ENCODE measurements at places on chromosomes 3 and 15.

DNA sequence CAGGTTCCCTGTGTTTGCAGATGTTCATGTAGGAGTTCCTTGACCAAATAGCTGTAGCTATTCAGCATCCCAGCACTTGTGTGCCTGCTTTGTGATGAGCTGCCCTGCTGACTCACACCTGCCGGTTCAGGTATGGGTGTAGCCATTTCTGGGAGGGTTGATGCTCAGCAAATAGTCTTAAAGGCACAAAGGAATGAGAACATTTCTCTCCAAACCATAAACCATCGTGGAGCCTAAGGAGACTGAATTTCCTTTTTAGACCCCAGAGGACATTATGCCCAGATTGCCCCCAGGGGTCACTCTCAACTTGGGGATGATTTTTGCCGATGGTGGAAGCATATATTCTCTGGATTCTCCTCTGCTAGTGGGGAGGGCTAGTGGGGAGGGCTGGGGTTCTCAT is 80.6 kb downstream of the ADAMTSL3 start:
- ATAC-seq = no peak

- ATAC-seq = no peak
These were observed 37.8 kb upstream of the SPTSSB start for GRCh38 chr3:161409069-161409468.

GRCh38 chr3:147398813-147399534 is 7.4 kb downstream of the ZIC4 start:
- ATAC-seq = no peak

- no peak for ATAC-seq
These were observed 325.1 kb upstream of the CBLB start for GRCh38 chr3:106193876-106194275.

DNA sequence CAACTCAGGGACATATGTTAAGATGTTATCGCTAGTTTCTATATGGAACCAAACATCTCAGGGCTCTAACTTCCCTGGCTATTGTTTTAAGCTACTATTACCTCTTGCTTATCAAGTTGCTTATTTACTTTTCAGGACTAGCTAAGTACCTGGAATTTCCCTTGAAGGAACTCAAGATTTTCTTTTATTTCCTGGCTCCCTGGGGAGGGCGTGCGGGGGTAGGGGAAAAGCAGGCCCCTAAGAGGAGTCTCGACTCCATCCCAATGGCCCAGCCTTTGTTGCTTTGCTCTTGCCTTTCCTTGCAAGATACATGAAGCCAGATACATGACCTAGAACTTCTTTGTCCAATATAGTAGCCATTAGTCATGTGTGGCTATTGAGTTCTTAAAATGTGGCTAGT is 76.9 kb upstream of the STXBP5L start:
- ATAC-seq = no peak

- no peak for ATAC-seq
These were observed 748.1 kb downstream of the NR2F2 start for GRCh38 chr15:97078591-97078990.

DNA sequence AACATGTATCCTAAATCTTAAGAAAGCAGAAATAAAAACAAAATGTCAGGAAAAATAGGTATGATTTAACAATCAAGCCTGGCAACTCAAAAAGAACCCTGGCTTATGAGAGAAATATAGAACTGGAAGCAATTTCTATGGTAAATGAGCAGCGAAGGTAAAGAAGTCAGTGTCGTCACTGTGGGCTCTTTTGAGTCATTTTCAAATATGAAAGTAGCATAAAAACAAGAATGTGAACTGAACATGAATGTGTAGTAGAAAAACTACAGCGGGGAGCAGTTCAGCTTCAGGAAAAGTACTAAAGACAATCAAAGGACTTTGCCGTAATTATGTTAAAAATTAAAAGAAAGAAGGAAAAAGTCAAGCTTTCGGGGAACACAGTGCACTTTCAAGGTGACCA is 17.5 kb downstream of the LSG1 start:
- no peak for ATAC-seq

DNA sequence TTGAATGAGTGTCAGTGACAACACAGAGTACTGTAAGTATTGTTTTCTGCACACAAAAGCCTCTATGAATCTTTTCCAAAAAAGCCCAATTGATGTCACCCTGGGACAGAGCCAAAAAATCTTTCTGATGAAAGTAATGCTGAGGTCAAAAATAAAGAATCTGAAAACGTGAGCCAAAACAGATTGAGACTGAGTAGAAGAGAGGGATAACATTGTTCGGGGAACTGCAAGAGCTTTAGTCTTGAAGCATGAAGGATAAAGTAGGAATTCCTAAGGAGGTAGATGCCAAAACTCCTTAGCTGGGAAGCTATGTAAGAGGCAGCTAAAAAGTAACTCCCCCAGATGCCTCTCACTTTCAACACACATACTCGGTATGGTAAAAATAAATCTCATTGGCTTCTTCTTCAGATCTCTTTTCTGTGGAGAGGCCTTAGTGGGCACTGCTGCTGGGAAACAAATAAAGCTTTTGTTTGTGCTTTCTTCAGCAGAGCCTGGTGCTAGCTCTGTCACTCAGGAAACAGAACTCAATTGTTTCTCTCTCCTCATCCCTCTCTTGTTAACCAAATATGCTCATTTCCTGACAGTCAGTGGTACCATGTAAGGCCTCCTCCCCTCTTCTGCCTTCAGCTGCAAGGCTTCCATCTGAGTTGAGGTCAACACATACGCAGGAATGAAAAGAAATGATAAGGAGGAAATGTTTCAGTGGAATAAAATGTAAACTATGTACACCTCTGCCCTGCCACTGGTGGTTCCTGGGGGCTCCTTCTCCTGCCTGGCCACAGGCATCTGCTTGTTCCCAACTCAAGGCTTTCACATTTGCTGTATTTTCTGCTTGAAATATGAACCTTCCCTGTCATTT is 58.1 kb downstream of the CD200 start:
- ATAC-seq = peak; percentile 81

- no peak for ATAC-seq
These were observed 198.4 kb downstream of the CADPS start for GRCh38 chr3:62676689-62677271.

DNA sequence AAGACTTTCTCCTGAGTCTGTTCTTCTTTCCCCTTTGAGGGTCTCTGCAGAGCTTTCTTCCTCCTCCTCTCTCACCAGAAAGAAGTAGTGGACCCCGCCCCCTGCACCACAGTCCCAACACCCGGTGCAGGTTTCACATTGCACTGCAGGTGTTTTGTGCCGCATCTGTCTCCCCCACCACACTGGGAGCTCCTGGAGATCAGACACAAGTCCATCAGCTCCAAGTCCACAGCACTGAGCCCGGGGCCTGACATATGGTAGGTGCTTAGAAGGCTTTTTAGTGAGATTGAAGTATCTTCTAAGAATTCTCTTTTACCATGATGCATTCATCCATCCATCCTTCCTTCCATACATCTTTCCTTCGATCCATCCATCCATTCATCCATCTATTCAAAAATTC is 9.8 kb downstream of the STRA6 start:
- no peak for ATAC-seq

DNA sequence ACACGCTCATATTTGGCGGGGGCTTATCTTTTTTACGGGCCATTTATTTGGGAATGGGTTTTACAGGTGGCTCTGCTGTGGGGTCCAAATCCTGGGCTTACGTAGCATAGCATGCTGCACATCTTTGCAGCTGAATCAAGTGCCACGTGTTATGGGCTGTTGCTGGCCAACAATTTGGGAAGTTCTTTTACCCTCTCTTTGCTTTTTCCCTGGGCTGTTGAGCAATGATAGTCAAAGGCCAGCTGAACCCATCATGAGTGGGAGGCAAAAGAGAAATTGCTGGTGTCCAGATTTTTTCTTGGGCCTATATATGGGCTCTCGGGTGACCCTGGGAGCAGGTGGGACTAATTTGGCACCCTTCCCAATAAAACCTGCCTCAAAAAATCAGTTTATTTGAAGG is 209.3 kb upstream of the SATB1 start:
- ATAC-seq = no peak

GRCh38 chr15:81071120-81071519 is 63.0 kb upstream of the CFAP161 start:
- ATAC-seq = peak; percentile 34

DNA sequence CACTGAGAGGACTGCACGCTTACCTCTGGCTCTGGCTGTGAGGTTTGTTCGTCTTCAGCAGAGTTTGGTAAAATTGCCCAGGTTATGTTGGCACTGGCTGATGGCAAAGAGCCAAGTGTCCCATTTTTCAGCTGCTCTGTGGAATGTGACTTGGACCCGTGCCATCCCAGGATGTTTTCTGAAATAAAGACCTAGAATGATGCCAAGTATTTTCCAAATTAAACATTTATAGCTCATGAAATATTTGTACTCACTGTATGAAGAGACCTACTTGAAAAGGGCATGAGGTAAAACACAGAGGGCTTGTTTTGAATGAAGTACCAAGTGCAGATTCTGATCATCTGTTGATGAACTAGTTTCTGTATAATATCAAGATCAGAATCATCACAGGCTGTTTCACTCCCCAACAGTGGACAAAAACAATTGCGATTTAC is 200.5 kb downstream of the STT3B start:
- no peak for ATAC-seq

DNA sequence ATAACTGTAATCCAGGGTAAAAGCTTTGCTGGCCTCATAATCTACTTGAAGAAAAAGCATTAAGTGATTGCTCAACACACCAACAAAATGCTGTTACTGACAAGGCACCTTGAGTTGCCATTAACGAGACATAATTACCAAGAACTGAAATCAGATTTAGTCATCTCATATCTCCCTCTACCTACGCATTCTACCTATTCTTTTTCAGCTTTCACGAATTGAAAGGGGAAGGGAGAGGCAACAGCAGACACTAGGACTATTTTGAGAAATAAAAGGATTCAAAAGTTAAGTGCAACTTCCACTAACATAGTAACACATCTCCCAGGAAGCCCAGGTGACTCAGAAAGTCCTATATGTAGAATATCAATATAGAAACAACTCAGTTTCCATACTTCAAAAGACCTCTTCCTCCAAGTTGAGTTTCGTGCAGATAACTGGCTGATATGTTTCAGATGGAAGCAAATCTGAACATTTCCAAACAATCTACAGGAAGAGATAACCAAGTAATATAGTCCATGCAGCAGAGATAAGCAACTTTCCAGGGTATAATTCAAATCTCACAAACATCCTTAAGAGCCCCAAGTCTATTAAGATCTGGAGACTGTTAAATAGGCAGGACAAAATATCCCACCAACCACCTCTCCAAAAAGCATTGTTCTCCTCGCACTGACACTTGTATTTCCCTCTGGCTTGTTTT is 1.9 kb downstream of the OSBPL10 start:
- ATAC-seq = no peak

- no peak for ATAC-seq
These were observed at the start of gene UBAP1L for GRCh38 chr15:65115086-65115485. Gene UBAP1L (minus strand): TSS chr15:65115200. CDS start chr15:65106215, 8,985 bp downstream.

GRCh38 chr15:71691458-71692417 is 118.6 kb upstream of the NR2E3 start:
- peak; percentile 81 for ATAC-seq

DNA sequence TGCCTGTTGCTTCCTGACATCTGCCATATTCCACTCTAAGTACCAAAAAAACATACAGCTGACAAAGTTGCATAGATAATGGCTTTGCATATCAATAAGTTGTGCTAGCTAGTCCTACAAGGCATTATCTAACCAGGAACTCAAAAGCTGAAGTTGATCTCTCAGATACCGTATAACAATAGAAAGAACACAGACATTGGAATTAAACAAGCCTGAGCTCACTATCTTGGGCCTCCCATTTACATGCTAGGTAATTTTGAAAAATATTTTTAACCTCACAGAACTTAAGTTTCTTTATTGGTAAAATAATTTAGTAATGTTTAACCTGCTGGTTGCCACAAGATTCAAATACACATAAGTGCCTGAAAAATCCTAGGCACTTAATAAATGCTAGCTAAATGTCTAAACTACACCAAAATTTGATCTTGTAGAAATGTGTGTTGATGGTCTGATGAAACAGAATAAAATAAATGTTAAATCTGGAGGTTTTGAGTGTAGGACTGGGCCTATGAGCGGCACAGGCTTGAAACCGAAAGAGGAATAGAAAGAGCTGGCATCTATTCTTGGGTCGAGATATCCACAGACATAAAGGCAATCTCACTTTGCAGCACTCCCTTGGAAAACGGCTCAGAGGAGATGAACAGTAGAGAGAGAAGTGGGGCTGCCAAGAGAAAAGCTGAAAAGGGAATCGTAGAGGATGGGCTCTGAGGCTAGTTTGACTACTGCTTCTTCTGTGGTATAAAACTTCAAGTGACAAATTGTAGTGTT is 29.9 kb upstream of the TTC14 start:
- ATAC-seq = no peak

- ATAC-seq = no peak
These were observed 35.3 kb downstream of the CAPN7 start for GRCh38 chr3:15241341-15241740.

GRCh38 chr3:29152379-29152778 is 128.5 kb upstream of the RBMS3 start:
- ATAC-seq = no peak

DNA sequence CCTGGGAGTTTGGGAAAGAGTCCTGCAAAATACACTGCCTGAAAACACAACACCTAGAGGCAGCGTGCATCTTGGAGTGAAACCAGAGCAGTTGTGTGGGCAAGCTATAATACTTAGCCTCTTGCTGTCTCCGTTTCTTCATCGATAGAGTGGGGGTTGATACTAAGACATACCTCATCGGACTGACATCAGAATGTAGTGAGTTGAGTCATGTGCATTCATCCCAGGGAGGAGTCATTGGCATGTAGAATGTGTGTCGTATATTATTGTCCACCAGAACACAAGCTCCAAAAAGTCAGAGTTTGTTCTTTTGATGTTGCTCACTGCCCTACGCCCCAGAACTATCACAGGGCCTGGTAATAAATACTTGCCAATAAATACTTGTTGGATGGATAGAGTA is 4.3 kb downstream of the SNTN start:
- no peak for ATAC-seq

DNA sequence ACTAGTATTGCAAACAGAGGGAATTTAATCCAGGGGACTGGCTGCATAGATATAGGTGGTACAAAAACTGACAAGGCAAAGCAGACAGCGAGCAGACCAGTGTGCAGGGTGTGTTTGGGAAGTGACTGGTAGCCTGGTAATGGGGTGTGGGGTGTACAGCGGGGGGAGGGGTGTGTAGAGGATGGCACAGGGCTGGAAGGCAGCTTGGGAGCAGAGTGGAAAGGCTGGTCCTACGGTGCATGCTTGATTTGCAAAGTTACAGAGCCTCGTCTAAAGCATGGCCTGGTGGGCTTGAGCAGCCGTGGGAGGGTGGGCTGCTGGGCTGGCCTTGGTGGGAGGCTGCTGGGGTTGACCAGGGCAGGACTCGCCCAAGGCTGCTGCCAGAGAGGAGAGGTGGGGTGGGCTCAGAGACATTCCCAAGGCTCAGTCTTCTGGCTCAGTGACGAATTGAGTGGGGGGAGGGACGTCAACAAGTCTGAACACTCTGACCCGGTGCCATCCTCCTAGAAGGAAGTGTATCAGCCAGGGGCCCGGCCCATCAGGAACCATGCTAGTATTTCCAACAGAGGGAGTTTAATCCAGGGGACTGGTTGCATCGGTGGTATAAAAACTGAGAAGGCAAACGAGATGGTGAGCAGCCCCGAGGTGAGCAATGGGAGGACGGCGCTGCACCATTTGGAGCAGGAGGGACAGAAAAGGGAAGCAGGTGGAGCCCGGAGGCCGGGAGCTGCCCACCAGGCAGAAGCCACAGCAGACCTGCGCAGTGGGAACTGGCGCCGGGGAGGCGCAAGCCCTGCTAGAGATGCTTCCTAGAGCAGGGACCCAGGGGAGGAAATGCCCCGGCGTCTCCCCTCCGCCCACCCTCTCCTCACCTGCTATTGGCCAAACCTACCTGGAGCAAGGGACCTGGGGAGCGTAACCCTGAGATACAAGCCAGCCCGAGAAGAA is 29.2 kb downstream of the CPN2 start:
- ATAC-seq = no peak

- no peak for ATAC-seq
These were observed 672.3 kb downstream of the FHIT start for GRCh38 chr3:60578936-60579335.
